ENCODE measurements at places on chromosomes 1 and 21.
A peak's percentile ranks its signal among the peaks of the same experiment; 100 is the strongest.

GRCh38 chr1:155871390-155871789 lies 12.0 kb downstream of the SYT11 start:
- peak; percentile 77 for DNase-seq

GRCh38 chr1:71093938-71094337 lies 13.1 kb upstream of the ZRANB2 start:
- peak; percentile 50 for DNase-seq

- peak; percentile 25 for DNase-seq
Observed at GRCh38 chr1:7298145-7298544, 473.0 kb upstream of the VAMP3 start.

GRCh38 chr1:66275601-66276023 lies 258.3 kb upstream of the SGIP1 start:
- no peak for DNase-seq

- DNase-seq, result no peak
Observed at GRCh38 chr1:116568662-116569380, 2.0 kb downstream of the CD58 start.

DNA sequence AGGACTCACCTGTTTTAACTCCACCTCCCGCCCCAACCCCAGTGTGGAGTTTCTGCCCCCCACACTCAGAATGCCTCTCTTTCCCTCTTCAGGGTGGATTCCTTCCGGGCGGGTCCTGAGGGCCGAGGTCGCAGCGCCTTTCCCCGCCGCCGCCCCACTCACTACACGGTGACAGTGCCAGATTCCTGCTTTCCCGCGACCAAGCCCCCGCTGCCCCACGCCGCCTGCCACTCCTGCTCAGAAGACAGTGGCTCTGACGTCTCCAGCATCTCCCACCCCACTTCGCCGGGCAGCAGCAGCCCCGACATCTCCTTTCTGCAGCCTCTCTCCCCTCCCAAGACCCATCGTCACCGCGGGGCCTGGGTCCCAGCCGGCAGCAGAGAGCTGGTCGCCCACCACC lies 16.7 kb downstream of the INAVA start:
- DNase-seq, result no peak

- DNase-seq, result no peak
Observed at GRCh38 chr1:214213136-214213535, 67.8 kb upstream of the SMYD2 start.

- no peak for DNase-seq
Observed at GRCh38 chr1:164765992-164766720, 207.2 kb downstream of the PBX1 start.

DNA sequence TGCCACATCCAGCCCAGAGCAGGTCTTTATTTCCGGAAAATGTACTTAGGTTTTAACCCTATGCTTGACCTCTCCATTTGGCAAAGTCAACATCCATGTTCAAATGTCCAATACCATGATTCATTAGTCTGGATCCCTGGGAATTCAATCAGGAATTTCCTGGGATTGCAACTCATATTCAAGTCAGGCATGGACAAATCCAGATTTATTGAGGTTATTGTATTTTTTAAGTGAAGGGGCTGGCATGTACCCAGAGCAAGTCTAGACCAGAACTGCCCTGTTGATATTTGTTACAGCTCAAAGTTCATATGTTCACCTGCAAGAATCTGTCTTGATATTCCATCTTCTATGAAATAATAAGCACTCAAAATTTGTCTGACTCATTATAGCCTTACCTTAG lies 521.1 kb downstream of the ADGRL2 start:
- DNase-seq, result no peak

GRCh38 chr1:70617728-70618127 lies 206.7 kb downstream of the CTH start:
- no peak for DNase-seq

GRCh38 chr21:44751799-44752636 lies 40.6 kb upstream of the TSPEAR start:
- no peak for DNase-seq

GRCh38 chr1:94602316-94602715 lies 60.8 kb upstream of the F3 start:
- DNase-seq, result peak; percentile 17

DNA sequence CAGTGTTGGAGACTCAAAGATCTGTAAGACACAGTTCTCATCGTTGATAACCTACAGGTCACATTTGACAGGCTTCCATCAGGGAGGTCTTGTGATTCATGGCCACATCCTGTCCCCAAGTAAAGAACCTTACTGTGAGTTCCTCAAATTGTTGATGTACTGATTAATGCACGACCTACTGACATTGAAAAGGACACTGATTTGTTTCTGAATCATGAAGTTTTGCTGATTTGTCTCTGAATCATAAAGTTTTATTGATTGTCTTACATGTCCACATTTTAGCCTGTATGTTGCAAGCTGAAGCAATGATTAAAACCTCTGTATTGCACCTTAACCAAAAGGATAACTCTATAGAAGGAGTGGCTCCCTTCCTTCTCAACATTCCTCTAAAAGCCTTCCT lies 476.3 kb upstream of the RUNX1 start:
- DNase-seq, result no peak

DNA sequence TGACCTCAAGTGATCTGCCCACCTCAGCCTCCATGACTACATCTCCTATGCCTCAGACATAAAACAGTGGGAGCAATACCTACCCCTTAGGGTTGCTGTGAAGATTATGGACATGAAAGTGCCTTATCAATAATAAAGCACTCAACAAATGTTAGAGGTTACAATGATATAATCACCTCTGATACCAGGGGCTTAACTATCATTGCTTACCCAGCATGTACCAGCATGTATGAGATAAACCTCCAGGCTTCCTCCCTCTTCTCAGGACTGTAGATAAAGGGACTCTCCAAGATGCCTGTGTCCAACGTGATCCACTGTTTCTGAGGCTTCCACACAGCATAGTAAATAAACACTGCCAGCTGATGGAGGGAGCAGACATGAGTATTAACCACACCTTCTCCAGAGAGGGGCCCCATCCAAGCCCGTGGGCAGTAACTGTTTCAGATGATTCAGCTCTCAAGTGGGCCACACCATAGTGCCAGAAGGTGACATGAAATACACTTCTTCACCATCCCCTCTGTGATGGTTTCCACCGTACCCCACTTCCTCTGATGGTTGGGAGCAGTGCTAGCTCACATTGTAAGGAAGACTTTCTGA lies 26.2 kb downstream of the RHBDL2 start:
- no peak for DNase-seq

GRCh38 chr1:204992201-204992997 lies 50.6 kb upstream of the CNTN2 start:
- no peak for DNase-seq

DNA sequence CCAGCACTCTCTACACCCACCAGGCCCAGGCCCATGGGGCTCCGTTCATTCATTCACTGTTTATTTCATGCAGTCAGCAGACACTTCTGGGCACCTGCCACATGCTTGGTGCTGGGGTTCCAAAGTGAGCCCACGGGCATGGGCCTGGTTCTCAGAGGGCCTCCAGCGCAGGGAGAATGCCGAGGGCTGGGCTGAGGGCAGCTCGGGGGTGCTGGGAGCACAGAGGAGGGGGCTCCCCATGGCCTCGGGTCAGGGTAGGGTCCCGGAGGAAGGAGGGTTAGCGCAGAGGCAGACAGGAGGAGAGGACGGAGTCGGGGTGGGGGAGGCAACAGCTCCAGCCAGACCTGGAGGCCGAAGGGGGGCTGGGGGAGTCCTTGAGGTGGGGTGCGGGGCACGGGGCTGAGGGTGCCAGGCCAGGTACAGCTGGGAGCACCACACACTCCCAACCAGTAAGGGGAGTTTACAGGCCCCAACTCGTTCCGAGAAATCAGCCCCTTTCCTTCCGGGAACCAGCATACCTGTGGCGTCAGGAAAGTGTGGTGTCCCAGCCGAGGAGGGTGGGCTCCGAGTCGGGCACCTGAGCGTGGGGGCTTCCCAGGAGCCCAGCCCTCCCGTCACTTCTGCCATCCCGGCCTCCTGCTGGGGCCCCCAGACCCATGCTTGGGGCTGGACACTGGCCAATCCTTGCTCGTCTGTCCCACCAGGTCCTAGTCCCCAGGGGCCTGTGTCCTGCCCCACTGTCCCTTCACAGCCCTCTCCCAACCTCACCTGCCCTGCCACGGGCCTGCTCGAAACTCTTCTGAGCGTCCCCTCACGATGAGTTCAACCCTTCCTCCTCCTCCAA lies 10.8 kb downstream of the ARHGEF16 start:
- DNase-seq, result peak; percentile 10

- DNase-seq, result no peak
Observed at GRCh38 chr1:70048336-70049094, 156.9 kb downstream of the LRRC40 start.

DNA sequence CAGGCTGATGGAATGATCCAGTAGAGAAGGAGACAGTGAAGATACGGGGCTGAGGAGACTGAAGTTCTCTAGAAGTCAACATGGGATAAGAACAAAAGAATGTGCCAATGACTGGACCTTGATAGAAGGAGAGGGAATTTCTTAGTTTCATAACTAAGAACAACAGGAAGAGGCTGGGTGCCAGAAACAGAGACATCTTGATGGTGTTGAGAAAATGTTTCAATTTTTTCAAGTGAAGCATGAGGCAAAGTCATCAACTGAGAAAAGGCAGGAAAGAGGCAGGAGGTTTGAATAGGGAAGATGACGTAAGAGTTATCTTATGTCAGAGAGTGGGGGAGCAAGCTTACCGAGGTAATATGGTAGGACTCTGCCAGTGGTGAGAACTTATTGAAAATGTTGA lies 80.1 kb downstream of the SPAG17 start:
- DNase-seq, result no peak

DNA sequence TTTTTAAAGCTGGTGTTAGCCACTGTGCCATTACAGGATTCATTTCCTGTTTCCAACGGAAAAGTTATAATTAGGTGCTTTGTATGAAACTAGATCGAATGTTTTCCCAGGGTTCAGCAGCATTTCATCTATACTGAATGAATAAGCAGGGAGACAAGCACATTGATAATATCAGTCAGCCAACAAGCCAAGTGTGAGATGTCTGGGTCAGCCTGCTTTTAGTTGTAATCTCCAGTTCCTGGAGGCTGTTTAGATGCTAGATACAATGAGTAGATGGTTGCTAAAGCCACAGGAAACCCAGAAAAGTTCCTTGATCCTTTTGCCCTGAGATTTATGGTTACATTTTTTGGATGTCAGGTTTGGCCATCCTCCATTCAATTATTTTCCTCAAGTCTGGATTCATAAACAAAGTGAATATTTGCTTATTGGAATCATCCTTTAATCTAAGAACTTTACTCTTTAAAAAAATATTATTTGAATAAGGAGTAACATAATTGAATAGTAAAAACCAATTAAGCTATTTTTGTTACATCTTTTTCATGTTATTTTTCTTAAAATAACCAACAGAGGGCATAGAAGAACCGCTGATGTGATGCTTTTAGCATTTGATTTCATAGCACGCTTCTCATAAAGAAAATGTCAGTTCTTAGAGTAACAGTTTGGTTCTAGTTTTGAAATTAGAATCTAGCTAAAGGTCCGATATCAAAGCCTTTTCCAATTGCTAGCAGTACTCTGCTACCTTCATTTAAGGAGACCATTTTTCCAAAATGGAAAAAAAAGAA lies 76.6 kb downstream of the HSPA13 start:
- DNase-seq, result no peak

- DNase-seq, result no peak
Observed at GRCh38 chr1:111904478-111905218, 84.8 kb downstream of the KCND3 start.

GRCh38 chr21:44740742-44741141 lies 29.4 kb upstream of the TSPEAR start:
- DNase-seq, result no peak

DNA sequence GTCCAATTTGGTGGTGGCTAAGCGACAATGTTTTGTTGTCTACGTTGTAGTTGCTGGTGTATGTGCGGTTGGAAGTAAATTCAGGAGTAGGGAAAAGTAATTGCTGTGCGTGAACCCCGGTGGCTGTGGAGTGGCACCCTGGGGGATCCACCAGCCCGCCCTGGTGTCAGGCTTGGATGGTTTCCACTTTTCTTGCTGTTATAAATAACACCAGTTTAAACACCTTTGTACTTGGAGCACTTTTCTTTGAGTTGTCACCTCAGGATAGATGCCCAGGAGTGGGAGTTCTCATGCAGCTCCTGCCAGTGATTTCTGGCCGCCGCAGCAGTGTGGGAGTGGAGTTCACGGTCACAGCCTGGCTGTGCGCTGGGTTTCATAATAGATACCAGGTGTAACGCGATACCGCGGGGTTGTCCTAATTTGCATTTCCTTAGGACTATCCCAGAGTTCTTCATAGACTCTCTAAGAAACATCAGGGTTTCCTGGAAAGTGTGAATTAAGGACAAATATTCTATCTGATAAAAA lies 12.8 kb upstream of the TMEM200B start:
- peak; percentile 13 for DNase-seq

- peak; percentile 10 for DNase-seq
Observed at GRCh38 chr1:41313661-41314131, 47.5 kb upstream of the FOXO6 start.

DNA sequence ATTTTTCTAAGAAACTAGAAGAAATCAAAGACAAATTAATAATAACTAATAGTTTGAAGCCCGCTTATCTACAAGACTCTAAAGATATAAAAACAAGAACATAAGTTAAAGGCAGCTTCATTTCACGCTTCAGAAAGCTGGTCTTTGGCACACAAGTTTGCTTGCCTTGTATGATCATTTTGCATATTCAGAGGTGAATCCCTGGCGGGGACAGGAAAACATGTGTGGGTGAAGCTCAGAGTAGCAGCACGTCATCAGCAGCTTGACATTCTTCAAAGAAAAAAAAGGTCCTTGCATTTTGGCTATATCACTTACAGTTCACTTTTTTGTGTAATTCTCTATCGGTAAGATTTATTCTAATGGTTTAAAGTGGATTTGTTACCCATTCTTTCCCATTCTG lies 1911.8 kb downstream of the MRPL39 start:
- DNase-seq, result no peak

DNA sequence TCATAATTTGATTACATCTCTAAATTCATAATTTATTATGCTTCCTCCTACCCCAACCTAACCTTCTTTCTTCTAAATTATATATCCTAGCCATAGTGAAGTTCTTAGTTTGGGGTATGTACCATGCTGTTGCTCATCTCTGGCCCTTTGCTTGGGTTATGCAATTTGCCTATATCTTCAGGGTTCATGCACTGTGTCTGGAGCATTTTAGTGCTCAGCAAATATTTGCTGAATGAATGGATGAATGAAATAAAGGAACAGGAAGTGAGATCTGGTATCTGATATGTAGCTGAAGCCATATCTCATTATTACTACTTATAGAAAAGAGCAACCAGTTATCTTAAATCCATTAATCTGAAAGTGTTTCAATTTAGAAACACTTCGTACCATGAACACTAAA lies 137.6 kb downstream of the GPATCH2 start:
- DNase-seq, result no peak

Data from lung (tissue), 17 donors.